ENCODE measurements at places on chromosomes 11 and 22. TPM values are rescaled to one million over a fixed set of nuclear protein-coding genes. Genes with fewer than 3 reads are reported as not detected.

KCNK4 gene
- total RNA-seq, result not detected

WNT11 gene
- 9.3 TPM for total RNA-seq

CARD16 gene
- 7.9 TPM for total RNA-seq

NPTXR gene
- 36.2 TPM for total RNA-seq

DNA sequence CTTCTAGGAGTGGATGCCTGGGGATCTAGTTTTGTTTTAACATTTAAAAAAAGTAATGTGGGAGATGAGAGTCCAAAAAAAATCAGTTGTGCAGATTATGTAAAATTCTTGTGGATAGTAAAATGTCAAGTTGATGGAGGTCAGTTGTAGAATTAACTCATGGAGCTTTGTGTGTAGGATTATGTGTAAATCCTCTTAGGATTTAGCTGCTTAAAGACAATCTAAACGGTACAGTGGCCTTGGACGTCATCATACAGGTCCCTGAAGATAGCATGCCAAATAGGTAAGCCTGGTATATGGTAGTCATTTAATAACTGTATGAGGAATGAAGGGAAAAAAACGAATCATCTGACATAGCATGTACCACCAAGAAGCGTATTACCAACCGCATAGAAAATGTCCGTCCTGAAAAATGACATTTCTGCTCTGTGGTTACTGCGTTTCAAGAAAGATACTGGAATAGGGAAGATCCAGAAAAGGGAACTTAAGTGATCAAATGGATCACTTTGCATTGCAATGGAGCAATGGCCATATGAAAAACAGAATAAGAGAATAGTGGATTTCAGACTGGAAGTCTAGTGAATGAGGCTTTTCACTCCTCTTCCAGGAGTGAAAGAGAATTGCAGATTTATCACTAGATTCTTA is 61.3 kb downstream of the BCL2L13 start:
- no peak for DNase-seq

DNA sequence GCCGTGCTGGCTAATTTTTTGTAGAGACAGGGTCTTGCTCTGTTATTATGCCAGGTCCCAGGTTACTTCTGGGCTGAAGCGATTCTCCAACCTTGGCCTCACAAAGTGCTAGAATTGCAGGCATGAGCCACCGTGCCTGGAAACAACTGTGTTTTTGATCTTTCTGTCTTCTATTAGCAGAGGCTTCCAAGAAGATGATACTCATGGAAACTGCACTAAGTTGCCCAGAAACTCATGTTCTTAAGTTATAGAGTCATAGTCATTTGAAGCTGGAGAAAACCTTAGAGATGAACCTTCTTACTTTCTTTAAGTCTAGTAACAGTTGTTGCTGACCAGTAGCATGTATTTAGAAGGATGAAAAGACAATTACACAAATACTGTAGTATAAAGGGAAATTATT is 37.1 kb upstream of the HSPA8 start:
- no peak for DNase-seq

DNA sequence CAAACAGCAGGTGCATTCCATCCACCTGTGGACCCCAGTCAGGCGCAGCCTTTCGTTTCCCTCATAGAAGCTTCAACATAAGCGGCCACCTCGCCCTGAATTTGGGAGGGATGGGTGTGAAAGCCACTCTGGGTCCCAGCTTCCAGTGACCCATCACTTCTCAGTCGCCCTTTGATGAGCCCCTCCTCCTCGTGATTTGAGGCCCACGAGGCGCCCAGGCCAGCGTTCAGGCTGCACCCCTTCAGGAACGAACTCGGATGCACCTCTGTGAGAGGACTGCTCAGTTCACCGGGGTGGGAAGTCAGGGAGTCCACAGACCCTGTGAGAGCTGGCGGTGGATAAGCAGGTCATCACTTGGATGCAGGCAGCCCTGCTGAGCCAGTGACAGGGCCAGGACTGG is 1118.2 kb downstream of the BRD1 start:
- DNase-seq, result no peak

DNA sequence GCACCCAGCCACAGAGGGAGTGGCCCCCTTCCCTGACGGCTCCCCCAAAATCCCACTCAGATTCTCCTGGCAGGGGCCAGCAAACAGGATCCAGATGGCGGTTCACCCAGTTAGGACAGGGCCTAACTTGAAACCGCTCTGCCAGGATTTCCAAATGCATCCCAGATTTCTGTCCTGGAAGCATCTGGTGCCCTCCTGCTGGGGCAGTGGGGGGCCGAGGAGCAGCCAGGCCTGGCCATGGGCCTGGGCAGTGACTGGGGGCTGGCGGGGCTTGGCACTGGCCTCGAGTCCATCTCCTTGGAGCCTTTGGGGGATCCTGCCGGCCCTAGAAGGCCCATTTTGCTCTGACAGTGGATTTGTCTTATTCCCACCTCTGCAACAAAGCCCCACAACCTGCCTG is 17.9 kb upstream of the EMID1 start:
- DNase-seq, result no peak

GRCh38 chr11:86261328-86261727 is 16.8 kb downstream of the EED start:
- no peak for DNase-seq

DNA sequence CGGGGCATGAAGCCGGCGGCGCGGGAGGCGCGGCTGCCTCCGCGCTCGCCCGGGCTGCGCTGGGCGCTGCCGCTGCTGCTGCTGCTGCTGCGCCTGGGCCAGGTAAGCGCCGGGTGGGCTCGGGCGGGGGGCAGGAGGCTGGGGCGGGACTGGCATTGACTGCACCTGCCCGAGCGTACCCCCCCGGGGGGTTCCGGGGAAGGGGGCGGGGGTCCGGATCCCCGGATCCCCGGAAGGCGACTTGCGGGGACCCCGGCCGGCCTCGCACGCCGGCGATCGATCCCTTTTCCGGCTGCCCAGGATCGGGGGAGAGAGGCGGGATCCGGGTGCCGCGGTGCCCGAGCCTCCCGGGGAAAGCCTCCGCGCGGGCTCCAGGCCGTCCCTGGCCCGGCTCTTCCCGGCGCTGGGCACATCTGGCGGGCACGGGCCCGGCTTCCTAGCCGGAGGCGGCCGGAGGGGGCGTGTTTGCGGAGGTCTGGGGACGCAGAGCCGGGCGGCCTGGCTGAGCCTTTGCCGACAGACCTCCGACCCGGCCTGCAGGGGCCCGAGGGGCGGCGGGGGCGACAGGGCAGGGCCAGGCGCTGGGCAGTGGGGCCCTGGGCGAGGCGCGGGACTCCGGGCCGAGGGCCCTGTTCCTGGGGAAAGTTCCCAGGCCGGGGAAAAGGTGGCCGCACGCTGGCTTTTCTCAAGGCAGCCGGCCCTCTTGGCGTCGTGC is 705 bp downstream of the PTPRJ start:
- DNase-seq, result no peak

- DNase-seq, result no peak
These were observed 62.0 kb upstream of the CLTCL1 start for GRCh38 chr22:19353363-19354131.

GRCh38 chr22:50292643-50293440 is 14.6 kb downstream of the PLXNB2 start:
- DNase-seq, result no peak

DNA sequence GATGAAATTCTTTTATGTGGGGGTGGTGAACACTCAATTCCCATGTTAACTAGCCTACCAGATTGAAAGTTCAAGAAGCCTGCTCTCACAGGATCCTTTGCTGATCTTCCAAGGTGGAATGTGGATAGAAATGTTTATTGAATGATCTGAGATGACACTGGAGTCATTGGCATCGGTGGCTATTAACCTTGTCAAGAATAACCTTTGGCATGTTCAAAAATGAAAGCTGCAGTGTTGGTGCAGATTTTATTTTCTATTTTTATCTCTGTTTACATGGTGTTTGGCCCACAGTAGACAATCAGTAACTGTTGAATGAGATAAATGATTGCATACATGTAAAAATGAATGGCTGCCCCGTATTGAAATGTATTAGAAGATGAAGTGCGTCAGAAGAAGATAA is 19.0 kb downstream of the MCAM start:
- no peak for DNase-seq

GRCh38 chr11:78281511-78281910 is 92.8 kb downstream of the USP35 start:
- no peak for DNase-seq

DNA sequence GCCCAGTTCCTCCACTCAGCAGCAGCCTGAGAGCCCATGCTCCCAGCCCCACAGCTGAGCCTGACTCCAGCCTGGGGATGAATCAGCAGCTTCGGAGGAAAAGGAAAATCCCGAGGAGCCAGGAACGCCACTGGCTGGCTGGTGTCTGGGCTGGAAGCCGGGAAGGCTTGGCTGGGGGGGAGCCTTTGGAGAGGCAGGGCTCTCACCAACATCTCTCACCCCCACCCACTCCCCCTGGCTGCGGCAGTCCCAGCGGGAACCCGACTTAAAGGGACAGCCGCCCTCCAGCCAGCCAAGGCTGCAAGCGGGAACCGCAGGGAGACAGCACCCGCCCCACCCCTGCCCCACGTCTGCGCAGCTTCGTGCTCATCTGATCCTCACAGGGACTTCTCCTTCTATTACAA is 28.4 kb downstream of the KIAA0930 start:
- DNase-seq, result no peak

- DNase-seq, result no peak
These were observed 22.3 kb downstream of the RANGAP1 start for GRCh38 chr22:41263704-41264103.

DNA sequence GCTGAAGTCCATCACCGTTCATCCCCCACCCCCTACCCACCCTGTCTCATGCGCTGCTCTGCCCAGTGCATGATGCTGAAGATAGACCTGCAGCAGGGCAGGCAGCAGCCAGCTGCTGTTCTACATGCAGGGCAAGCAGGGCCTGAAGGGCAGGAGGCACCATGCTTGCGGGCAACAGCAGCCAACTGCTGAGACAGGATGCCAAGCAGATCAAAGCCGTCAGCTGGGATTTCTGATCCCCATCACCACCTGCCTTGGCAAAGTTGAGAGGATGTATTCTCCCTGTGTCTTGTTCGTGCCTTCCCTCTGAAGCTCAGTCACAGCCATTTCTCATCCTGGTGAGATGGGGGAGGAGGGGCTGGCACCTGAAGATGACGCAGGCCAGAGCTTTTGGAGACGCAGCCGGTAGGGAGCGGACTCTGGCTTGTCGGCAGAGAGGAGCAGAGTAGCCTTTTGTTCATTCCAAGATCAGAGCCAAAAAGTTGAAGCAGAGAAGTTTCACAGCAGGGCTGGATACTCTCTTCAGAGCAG is 227.0 kb downstream of the GRIK4 start:
- DNase-seq, result no peak
